ENCODE measurements at places on chromosomes 16 and 17.

- no peak for DNase-seq
Observed at GRCh38 chr16:23578101-23578830, 17.9 kb downstream of the NDUFAB1 start.

DNA sequence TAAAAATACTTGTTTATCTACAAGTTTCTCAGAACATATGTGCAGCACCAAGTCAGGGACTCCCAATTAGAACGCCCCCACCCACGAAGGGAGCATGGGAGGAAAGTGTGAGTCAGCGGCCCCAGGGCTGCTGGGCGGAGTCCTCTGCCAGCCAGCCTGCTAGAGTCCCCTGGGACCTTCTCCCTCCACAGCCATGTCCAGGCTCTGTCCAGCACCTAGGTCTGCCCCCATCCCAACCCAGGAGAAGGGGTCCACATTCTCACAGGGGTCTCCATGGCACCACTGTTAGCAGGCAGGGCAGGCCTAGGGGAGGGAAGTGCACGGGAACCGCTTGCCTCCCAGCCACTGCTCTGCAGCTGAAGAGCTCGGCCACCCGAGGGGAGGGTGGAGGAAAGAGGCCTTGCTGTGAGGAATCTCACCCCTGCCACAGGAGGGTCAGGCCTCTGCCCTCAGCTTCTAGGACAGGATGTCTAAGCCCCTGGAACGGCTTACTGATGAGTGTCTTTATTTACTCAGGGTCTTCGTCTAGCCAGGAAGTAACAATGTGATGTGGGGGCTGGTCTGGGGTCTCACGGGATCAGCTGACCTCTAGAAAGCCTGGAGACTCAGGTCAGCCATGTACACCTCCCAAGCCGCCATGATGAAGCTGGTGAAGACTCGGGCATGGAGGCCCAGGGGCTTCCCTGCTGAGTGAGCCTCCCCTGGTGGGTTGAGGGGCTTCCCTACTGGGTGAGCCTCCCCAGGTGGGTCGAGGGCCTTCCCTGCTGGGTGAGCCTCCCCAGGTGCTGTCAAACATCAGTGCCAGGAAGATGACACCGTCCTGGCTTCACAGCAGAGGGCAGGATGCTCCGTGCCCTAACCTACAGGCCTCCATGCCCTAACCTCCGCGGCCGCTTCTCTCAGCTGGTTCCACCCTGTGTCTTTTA, 190.3 kb downstream of the RBFOX3 start:
- DNase-seq = no peak

GRCh38 chr17:78242024-78242742, 10.8 kb downstream of the TMEM235 start:
- DNase-seq = no peak

- DNase-seq = no peak
Observed at GRCh38 chr16:73560497-73560896, 512.6 kb upstream of the ZFHX3 start.

DNA sequence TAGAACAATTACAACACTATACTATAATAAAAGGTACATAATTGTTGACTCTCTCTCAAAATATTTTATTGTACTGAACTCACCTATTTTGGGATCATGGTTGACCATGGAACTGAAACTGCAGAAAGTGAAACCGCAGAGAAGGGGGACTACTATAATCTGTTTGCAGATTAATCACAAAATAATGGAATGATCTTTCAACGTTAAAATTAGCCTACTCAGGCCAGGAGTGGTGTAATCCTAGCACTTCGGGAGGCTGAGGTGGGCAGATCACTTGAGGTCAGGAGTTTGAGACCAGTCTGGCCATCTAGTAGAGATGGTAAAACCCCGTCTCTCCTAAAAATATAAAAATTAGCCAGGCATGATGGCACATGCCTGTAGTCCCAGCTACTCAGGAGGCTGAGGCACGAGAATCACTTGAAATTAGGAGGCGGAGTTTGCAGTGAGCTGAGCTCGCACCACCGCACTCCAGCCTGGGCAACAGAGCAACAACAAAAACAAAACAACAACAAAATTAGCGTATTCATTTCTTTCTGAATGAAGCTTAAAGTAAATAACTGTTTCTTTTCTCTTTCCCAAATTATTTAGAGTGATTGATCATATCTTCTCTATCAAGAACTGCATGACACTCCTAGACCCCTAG, 45.6 kb downstream of the IKZF3 start:
- no peak for DNase-seq

- DNase-seq = no peak
Observed at GRCh38 chr16:11298143-11298900, 17.2 kb upstream of the PRM1 start.

DNA sequence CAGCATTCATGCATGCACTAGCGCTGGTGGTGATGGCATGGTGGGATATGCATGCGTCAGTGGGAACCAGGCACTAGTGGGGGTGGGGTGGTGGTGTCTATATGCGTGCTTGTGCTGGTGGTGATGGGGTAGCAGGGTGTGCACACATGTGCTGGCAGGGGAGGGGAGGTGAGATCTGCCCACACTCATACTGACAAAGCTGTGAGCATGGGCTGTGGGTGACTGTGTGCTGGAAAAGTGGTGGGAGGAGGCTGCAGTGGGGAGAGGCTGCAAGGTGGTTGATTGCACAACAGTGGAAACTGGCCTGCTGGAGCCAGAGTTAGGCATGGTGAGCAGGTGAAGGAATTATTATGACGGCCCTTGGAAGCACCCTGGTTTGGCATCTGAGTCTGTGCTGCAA, 31.3 kb upstream of the TEKT1 start:
- DNase-seq = no peak
